Gastrocnemius medialis (tissue), 4 donors: ENCODE measurements at places on chromosomes 5 and 9. TPM values are rescaled to one million over a fixed set of nuclear protein-coding genes. Genes with fewer than 3 reads are reported as not detected.

The PCSK5 gene
- total RNA-seq, result 1.3 TPM

The PCDHGB4 gene
- total RNA-seq, result 0.88 TPM

GRCh38 chr5:128258372-128258771 is 174.8 kb downstream of the SLC12A2 start:
- H3K27me3 ChIP-seq, result no peaks in the 10 kb centered on the region
- H3K4me1 ChIP-seq, result peaks cover 8% of the 10 kb centered on the region
- H3K4me3 ChIP-seq, result no peak overlapping the region
- no peak for DNase-seq

DNA sequence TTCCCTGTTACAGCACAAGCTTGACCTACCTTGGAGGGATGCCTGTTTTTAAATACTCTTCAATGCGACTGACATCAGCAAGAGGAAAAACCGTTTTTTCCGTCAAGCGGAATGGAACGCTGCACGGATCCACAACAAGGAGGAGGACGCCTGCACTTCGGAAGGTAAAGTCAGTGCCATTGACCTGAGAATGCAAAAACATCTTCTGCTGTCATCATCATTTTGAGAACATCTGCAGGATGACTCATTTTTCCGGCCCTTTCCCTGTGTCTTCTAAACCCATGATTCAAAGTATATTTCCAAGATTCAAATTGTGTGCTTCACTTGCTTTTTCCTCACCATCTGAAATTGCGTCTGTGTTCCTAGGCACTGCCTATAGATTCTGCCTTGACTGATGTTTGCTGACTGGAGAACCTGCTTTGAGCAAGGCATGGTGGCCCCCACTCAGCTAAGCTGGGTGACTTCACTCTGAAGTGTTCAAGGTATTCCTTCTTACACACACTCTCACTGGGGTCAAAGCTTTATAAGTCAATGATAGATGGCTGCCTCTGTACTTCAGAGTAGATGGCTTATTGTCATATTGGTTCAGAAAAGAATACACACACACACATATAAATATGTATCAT is 78.1 kb downstream of the CEMIP2 start:
- DNase-seq, result no peak
- H3K27ac ChIP-seq, result no peak overlapping the region
- no peaks in the 10 kb centered on the region for H3K4me1 ChIP-seq
- no peaks in the 10 kb centered on the region for H3K36me3 ChIP-seq

DNA sequence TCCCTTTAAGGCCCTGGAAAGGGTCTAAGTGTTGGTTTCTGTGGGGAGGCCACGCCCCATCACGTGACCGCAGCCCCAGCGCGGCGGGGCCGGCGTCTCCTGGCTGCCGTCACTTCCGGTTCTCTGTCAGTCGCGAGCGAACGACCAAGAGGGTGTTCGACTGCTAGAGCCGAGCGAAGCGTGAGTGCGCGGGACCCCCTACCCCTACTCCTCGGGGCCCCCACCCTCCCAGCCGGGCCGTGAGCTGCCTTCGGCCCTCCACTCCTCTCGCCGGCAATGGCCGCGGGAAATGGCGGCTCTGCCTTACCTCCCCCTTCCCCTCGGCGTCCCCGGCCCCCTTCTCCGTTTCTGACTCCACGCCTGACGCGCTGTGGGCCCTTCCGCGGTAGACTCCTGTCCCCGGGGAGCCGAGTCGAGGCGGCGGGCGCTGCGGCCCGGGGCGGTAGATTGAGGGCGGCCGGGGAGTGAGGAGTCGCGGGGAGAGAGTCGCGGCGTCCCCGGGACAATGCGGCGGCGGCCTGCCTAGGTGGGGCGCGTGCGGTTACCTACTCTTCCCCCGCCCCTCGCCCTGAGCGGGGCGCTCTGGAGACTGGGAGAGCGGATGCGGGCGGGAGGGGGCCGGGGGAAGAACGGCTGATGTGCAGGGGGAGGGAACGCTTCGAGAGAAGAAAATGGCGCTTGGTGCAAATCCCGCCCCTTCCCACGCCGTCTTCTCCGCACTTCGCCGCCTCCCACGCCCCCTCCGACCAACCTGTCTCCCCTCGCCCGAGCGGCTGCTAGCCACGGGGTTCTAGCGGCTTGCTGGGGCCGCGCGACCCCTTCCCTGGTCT is at the start of gene SUB1:
SUB1 (plus strand) TSS at position 112 of the 830 bp plus-strand sequence. CDS start 2,956 bp downstream, outside the sequence.
- peaks cover 21% of the 10 kb centered on the region for H3K4me1 ChIP-seq
- peak; percentile 80 for DNase-seq
- no peaks in the 10 kb centered on the region for H3K27me3 ChIP-seq
- peaks cover 12% of the 10 kb centered on the region for H3K36me3 ChIP-seq

GRCh38 chr9:126304971-126305320 is 21.7 kb upstream of the MVB12B start:
- no peaks in the 10 kb centered on the region for H3K27me3 ChIP-seq
- no peaks in the 10 kb centered on the region for H3K36me3 ChIP-seq
- no peak overlapping the region for H3K4me3 ChIP-seq

GRCh38 chr5:56207537-56207936 is 25.6 kb downstream of the ANKRD55 start:
- H3K4me1 ChIP-seq, result no peaks in the 10 kb centered on the region
- no peak overlapping the region for H3K27ac ChIP-seq
- no peaks in the 10 kb centered on the region for H3K27me3 ChIP-seq
- no peaks in the 10 kb centered on the region for H3K36me3 ChIP-seq
- no peak overlapping the region for H3K4me3 ChIP-seq

GRCh38 chr9:109186857-109187520 is 19.9 kb upstream of the FRRS1L start:
- no peak overlapping the region for H3K27ac ChIP-seq
- DNase-seq, result no peak
- H3K4me3 ChIP-seq, result no peak overlapping the region

- H3K27me3 ChIP-seq, result no peaks in the 10 kb centered on the region
- no peak overlapping the region for H3K4me3 ChIP-seq
- no peak overlapping the region for H3K27ac ChIP-seq
- H3K36me3 ChIP-seq, result no peaks in the 10 kb centered on the region
- peaks cover 11% of the 10 kb centered on the region for H3K4me1 ChIP-seq
- no peak for DNase-seq
These were observed 85.4 kb upstream of the PLPP1 start for GRCh38 chr5:55620009-55620765.

DNA sequence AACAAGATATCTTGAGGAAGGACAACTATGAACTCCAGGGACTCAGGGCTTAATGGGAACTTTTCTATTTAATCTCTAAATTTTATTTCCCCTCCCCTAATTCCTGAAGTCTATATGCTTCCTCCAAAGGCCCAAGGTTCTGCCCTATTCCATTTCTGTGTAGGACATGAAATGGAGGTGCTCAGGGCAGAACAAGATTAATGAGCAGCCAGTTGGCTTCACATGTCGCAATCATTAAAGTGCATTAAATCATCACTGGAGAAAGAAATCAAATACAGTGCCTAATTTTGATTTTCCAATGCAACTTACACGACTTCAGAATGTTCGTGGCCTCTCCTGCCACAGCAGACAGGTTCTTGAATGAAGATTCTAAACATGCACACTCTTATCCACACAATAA is 862.1 kb downstream of the PTPRD start:
- H3K4me1 ChIP-seq, result no peaks in the 10 kb centered on the region
- H3K36me3 ChIP-seq, result no peaks in the 10 kb centered on the region

- DNase-seq, result no peak
- H3K36me3 ChIP-seq, result no peaks in the 10 kb centered on the region
- H3K4me1 ChIP-seq, result no peaks in the 10 kb centered on the region
- H3K4me3 ChIP-seq, result no peak overlapping the region
- no peak overlapping the region for H3K27ac ChIP-seq
These were observed 149.1 kb upstream of the TRPM3 start for GRCh38 chr9:71270554-71270953.

DNA sequence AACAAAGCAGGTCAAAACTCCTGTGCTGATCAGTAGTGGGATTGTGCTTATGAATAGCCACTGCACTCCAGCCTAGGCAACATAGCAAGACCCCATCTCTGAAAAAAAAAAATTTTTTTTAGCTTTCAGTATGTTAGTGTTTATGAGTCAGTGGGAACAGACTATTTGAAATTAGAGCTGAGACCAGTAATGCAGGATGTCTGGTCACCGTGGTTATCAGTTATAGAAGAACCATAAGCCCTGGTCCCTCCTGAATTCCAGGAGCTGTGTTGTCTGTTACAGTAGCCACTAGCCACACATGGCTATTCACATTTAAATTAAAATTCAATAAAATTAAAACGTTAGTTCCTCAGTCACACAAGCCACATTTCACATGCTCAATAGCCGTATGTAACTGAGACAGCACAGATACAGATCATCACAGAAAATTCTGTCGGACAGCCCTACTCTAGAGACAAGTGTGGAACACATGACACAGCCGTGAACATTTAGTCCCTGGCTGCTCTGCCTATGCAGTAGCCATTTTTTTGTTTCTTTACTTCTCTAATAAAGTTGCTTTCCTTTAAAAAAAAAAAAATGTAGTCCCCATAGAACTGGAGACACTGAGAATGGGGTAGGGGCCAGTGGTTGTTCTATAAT is 96.1 kb upstream of the SAP30L start:
- H3K4me1 ChIP-seq, result no peaks in the 10 kb centered on the region
- DNase-seq, result no peak

DNA sequence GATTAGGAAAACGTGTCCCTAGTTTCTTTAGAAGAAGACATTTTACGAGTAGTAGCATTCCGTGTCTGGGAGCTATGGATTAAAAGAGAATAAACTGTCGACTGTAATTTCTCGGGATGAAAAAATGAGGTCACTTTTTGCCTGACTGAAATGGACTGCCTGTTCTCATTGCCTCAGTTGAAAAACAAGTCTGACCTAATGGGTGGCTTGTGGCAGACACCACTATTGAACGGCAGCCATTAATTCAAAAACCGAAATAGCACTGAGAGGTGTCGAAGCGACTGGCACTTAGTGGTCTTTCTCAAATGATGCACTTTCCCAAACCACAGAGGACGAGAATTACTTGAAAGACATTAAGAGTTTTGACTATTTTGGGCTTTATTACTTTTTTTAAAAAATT is 35.4 kb downstream of the OSTF1 start:
- no peaks in the 10 kb centered on the region for H3K4me1 ChIP-seq
- no peak overlapping the region for H3K27ac ChIP-seq
- no peaks in the 10 kb centered on the region for H3K27me3 ChIP-seq
- DNase-seq, result no peak

GRCh38 chr9:109113892-109114609 is 5.7 kb downstream of the TMEM245 start:
- no peaks in the 10 kb centered on the region for H3K36me3 ChIP-seq
- no peak overlapping the region for H3K4me3 ChIP-seq
- peak overlapping the region; percentile 98 for H3K27ac ChIP-seq
- no peaks in the 10 kb centered on the region for H3K27me3 ChIP-seq
- H3K4me1 ChIP-seq, result peaks cover 69% of the 10 kb centered on the region
- DNase-seq, result peak; percentile 28

DNA sequence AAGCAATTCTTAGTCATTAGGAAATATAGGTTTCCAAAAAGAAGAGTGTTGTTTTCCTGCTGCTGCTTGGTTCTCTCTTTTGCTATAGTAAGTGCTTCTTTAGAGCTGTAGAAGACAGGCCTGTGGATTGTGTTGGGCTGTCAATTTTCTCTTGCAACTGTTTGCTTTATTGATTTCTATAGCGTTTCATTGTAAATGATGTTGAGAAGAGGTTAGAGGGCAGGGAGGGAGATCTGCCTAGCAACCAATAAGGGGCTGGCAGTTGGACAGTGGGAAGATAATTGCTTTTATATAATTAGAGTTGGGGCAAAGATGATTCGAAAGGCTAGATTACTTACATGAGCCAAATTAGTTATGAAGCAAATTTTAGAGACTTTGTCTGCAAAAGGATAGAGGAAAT is 11.1 kb downstream of the UNC13B start:
- no peak for DNase-seq
- no peak overlapping the region for H3K27ac ChIP-seq
- H3K4me1 ChIP-seq, result peaks cover 18% of the 10 kb centered on the region
- H3K27me3 ChIP-seq, result no peaks in the 10 kb centered on the region
- no peaks in the 10 kb centered on the region for H3K36me3 ChIP-seq
- no peak overlapping the region for H3K4me3 ChIP-seq

DNA sequence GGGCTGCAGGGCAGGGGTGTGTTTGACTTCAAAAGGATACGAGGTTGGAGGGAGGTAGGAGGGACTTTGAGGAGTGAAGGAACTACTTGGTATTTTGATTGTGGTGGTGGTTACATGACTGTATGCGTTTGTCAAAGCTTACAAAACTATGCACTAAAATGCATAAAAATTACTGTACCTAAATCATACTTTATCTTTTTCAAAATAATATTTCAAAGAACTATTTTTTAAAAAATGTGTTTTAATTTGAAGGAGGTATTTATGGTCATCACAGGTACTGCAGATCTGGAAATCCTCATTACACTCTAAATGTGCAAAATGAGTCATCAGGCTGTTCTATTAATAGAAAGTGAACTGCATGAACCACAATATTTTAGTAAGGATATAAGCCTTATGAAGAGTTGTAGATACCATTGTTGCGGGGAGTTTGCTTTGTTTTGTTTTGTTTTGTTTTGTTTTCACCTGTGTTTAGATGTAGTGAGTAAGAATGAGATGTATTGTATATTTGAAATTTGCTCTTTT is 116.9 kb downstream of the ARRDC3 start:
- no peak for DNase-seq

DNA sequence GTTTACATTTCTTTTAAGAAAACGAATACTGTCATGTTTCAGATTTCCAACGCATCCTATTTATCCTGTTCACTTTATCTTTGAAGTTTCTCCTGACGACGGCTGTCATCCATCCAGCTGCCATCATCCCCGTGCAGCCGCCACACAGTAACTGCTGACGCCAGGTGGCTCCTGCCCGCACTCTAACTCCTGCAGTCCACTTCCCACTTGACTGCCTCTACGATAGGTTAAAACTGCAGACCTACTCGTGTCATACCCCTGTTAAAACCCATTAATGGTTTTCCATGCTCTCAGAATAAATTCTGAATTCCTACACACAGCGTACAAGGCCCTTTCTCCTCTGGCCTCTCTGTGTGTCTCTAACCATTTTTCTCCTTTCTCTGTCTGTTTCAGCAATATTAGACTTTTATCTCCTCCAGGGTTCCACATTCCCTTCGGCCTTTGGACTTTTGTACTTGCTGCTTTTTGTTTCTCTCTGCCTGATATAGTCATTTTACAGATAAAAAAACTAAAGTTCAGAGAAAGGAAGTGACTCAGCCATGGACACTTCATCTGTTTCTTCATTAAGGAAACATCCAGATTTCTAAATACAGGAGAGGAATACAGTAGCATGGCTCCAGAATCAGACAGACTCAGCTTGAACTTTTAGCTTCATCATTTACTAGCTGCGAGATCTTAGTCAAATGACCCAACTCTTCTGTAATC is 84.9 kb downstream of the ADAMTS12 start:
- no peak overlapping the region for H3K4me3 ChIP-seq
- no peaks in the 10 kb centered on the region for H3K36me3 ChIP-seq
- no peaks in the 10 kb centered on the region for H3K27me3 ChIP-seq
- no peak for DNase-seq
